ENCODE measurements at places on chromosomes 4 and X. TPM values are rescaled to one million over a fixed set of nuclear protein-coding genes. Genes with fewer than 3 reads are reported as not detected.
A peak's percentile ranks its signal among the peaks of the same experiment; 100 is the strongest.

DNA sequence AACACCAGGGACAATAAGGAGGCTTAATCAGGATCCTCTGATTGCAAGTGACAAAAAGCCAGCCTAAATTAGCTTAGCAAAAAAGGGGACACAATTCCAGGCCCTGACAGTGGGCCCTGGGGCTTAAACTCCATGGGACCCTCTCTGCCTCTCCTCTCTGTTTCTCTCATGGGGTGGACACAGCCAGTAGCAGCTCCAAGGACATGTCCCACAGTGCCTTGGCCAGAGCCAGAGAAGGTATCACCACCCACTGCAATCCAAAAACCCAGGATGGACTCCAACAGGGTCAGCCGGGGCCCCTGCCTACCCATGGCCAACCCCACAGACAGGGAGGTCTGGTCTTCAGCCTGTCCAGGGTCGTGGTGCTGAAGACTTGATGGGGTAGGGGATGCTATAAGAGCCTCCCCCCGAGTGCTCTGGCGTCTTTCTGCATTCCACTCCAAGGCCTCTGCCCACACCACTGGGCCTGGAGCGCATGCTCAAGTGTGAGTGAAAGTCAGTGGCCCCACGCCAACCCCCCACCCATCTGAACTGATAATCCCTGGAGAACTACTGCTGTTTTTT is 19.7 kb upstream of the PPP2R2C start:
- peak; percentile 20 for DNase-seq

GCNA gene
- total RNA-seq, result 1.6 TPM

CDX4 gene
- total RNA-seq, result not detected

TRAM1L1 gene
- total RNA-seq, result 4.6 TPM

TMEM31 gene
- total RNA-seq, result not detected

CEP135 gene
- 10.3 TPM for total RNA-seq

TCP11X2 gene
- total RNA-seq, result not detected

AVPR2 gene
- total RNA-seq, result 2.3 TPM

MED12 gene
- 71.4 TPM for total RNA-seq

FBXL5 gene
- 110 TPM for total RNA-seq

DNA sequence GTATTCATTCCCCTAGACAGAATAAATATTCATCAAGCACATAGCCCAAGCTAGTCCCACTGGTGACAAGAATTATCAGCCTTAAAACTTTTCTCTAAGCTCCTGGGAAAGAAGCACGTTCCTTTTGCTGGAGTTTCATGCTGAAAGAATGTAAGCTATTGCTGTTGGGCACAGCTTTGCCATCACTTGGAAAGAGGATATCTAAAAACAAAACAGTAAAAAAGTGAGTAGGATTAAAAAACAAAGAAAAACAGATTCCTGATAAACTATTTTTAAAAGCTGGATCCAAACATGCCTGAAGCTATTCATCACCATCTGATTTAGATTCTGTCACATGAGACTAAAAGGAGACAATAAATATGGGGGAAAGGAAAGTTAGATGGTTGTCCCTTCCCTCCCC is 176.8 kb downstream of the SCFD2 start:
- DNase-seq, result no peak

All from ureter (tissue), 1 donor.